ENCODE measurements at places on chromosomes 7 and 10.

DNA sequence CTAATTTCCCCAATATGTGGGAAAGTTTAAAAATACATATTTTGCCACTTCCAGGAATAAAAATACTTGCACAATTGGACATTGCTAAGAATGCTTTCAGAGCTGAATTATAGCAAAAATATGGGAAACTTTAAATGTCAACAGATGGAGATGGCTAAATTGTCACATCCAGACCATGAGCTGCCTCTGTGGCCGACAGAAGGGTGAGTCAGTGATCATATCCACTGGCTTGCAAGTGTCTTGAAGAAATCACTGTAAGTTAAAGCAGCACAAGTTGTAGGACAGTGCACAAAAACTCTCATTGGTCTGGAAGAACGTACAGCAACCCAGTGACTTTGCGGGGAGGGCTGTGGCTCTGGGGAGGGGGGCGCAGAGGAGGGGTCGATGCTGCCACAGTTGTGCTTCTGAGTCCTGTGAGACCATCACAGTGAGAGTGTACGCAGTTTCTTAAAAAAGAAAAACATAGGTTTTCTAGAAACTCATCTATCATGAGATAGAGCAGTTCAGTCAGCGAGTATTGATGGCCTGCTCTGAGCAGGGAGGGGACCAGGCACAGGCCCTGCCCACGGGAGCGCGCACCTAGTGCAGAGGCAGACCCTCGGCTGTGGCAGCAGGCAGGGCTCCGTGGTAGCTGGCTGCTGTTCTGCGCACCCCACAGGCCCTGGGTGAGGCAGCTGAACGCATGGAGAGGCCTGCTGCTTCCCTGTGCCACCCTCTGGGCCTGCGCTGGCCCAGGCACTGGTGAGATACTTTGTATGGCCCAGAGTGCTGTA lies 25.5 kb downstream of the LRRC27 start:
- DNase-seq, result no peak

GRCh38 chr7:2017481-2017891 lies 215.3 kb downstream of the MAD1L1 start:
- DNase-seq, result no peak

GRCh38 chr10:35336084-35336831 lies at the start of gene CCNY:
Gene CCNY (plus strand): TSS chr10:35336509. CDS start chr10:35337054, 545 bp downstream.
- DNase-seq, result no peak

DNA sequence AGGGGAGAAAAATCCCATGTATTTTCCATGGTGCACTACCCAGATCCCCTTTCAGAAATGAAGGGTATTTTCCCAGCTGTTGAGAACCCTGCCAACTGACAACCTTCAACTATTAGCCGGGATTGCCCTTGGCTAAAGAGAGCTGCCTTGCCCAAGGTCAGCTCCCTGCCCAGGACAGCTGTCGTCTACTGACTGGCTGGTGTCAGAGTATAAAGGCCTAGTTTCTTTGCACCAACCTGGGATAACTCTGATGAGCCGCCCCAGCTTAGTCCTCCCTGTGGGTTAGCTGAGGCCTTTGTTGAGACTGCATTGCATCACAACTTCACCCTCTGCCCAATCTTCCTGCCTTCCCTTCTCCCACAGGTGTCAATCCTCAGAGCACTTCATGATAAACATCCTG lies 147.2 kb upstream of the RHEB start:
- DNase-seq, result no peak

- no peak for DNase-seq
These were observed 144.1 kb upstream of the FAM171A1 start for GRCh38 chr10:15515202-15515601.

- DNase-seq, result no peak
These were observed 2.3 kb downstream of the MACROH2A2 start for GRCh38 chr10:70054902-70055301.

DNA sequence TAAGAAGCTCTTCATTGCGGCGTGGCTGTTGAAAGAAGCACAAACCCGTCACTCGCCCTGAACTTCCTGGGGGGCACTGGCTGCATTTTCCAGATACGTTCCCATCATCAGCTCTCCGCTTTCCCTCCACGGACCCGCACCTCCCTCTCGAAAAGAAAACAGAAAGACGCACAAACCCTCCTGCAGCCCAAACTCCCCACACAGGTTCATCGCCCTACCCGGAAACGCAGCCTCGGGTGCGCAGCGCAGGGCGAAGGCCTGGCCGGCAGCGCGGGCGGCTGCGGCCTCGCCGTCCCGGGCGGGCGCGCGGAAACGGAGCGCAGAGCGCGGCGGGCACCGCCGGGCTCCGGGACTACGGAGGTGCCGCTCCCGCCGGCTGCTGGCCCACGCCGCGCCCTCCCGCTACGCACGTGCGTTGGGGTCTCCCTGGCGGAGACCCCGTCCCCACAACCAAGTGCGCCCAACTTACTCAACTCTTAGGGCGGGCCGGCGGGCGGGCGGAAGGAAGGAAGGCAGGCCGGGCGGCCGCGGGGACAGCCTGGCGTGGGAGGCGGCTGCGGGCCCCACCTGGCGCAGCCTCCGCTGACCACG lies 822 bp downstream of the ZNF800 start:
- no peak for DNase-seq

DNA sequence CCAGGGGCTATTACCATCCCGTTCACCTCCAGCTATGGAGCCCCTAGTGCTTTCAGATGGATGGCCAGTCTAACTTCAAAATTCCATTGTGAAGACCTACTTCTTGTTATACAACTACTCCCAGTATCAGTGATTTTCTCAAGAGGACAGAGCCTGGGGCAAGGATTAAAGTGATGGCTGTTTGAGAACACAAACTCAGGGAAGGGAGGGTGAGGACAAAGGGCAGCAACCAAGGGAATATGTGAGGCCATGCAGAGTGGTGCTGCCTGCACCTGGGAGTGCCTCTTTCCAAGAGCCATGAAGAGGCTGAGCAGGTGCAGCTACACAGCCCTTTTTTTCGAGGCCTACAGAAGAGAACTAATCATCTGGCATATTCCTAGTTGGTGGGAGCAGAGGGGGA lies 303.5 kb upstream of the BMPER start:
- no peak for DNase-seq

DNA sequence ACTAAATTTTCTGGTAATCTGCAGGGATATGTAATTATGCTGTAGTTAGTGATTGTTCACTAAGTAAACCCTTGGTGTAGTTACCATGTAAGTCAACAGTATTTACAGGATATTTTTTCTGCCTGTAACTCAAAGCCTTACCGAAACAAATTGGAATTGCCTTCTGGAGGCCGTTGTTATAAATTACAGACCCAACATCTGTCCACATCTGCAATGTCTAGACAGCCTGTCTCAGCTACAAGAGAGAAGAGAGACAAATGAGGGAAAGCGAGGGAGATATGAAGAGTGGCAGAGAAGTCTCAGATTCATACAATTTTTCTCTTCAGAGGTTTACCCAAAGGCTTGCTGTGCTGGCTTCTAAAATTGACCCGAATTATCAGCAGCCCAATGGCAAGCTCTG lies 23.7 kb upstream of the BTRC start:
- DNase-seq, result no peak

DNA sequence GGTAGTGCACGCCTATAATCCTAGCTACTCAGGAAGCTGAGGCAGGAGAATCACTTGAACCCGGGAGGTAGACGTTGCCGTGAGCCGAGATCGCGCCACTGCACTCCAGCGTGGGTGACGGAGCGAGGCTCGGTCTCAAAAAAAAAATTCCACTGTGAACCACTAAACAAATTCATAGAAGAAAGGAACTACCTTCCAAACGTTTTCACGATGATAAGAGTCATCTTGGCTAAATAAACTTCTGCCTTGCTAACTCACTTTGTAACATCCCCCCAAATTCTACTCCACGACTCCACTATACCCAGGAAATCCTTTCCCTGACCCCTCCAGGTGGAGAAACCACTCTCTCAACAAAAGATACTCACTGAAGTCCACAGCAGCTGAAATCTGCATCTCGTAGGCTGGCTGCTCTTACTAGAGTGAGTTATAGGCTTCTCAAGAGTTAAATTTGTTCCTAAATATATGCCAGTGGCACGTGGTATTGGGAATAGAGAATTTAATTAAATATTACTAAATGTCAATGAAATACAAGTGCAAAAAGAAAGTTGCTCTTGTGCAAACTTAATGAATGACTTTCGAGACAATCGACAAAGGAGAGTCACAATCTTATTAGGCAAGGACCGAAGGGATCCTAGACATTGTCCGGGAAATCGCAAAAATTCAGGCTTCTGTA lies 1.6 kb upstream of the GTF2I start:
- DNase-seq, result no peak

DNA sequence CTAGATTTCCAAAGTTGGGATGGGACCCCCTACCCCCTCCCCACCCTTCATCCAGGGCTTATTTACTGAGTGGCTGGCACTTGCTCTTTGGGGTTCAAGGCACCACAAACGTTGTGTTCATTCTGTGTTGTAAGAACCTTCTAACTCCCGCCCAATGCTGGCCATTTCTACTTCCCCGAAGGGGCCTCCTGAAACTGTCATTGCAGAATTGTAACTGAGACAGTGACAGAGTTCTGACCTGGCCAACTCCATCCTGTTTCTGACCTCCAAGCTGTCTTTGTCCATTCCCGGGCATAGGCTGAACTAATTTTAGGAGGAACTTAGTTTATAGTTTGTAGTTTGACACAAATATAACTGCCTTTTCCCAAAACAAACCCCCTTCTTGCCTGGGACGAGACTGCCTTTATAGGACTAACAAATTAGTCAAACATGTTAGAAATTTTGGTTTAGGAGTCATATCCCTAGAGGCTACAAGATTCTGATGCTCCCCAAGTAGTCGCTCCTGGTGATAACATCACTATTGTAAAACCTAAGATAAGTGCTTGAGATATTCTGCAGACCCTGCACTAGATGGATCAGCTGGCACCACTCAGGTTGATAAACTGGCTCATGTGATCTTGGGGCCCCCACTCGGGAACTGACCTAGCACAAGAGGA lies 34.8 kb upstream of the ZMIZ2 start:
- DNase-seq, result no peak

- DNase-seq, result no peak
These were observed 1.2 kb downstream of the MNX1 start for GRCh38 chr7:157009170-157009777.

- no peak for DNase-seq
These were observed 218.3 kb downstream of the FAM107B start for GRCh38 chr10:14556285-14556956.

DNA sequence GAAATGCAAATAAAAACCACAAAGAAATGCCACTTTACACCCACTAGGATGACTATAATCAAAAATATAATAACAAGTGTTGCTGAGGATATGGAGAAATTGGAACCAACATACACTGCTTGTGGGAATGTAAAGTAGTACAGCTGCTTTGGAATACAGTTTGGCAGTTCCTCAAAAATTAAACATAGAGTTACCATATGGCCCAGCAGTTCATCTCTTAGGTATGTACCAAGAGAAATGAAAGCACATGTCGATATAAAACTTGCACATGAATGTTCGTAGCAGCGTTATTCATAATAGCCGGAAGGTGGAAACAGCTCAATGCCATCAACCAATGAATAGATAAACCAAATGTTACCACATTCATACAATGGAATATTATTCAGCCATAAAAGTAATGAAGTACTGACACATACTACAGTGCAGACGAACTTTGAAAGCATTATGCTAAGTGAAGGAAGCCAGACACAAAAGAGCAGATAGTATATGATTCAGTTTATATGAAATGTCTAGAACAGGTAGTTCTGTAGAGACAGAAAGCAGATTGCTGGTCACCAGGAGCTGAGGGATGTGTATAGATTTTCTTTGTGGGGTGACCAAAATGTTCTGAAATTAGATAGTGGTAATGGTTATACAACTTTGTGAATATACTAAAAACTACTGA lies 12.4 kb downstream of the BCAP29 start:
- DNase-seq, result no peak

DNA sequence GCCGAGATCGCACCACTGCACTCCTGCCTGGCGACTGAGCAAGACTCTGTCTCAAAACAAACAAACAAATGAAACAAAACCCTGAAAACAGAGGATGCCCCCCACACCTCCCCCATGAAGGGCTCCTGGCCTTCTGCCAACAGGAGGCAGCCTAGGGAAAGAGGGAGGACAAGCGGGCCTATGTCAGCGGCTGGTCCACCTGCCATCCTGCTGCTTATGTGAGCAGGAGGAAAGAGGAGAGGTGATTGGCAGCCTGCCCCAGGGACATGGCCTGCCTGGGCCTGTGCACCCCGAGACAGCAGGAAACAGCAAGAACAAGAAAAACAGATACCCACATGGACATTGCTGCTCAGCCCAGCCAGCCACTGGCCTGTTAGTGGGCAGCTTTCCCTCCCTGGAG lies 9.1 kb upstream of the ZNF316 start:
- no peak for DNase-seq

- DNase-seq, result no peak
These were observed 40.6 kb upstream of the WAC start for GRCh38 chr10:28492116-28492920.

DNA sequence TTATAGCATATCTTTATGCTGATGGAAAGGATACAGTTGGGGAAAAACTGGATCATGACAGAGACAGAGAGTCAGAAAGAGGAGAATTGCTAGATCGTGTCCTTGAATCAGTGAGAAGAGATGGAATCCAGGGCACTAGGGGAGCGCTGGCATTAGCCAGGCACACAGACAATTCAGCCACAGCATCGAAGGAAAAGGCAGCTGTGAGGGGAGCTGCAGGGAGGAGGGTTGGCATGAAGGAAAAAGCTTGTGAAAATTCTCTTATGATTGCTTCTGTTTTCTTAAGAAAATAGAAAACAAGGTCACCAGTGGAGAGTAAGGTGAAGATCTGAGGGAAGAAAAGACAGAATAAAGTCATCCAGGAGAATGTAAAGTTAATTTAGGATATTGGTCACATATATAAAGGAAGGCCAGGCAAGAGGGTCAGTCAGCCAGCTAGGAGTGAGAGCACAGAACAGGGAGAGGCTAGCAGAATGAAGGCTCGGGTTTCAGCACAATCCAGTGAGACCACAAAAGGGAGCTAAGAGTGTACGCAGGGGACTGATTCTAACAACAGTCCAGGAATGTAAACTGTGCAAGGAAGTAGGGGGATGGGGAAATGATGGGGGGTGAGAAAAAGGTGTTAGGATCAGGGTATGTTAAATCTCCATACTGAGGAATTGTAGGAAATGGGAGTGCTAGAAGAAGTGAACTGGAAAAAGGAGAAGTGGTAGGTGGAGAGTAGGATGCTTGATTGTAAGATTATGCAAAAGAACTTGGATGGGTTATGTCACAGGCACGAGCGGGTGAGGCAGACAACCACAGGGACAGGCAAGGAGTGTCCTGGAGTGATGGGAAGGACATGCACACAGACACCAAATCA lies 112.0 kb downstream of the RNF32 start:
- no peak for DNase-seq

- DNase-seq, result no peak
These were observed 151.5 kb downstream of the CUX1 start for GRCh38 chr7:101968720-101969466.

- DNase-seq, result no peak
These were observed 11.7 kb upstream of the ARPC1B start for GRCh38 chr7:99362801-99363200.

- DNase-seq, result no peak
These were observed 3.2 kb downstream of the VWA2 start for GRCh38 chr10:114242235-114242634.

- DNase-seq, result no peak
These were observed 35.0 kb downstream of the VIPR2 start for GRCh38 chr7:159109653-159110035.

GRCh38 chr10:126595160-126595559 lies 75.3 kb downstream of the C10orf90 start:
- DNase-seq, result no peak

All from Panc1 (cell line).